Activated CD4-positive, alpha-beta memory T cell treated with anti-CD3 and anti-CD28 coated beads, Interleukin-2, amount 10 ng/mL, durations not matched to agents 7 days and 5 days (primary cell): ENCODE measurements at places on chromosomes 13 and 19. TPM values are rescaled to one million over a fixed set of nuclear protein-coding genes. Genes with fewer than 3 reads are reported as not detected.

GRCh38 chr19:12783291-12783848 lies 7.9 kb upstream of the JUNB start:
- no peak overlapping the region for H3K27ac ChIP-seq
- peak overlapping the region; percentile 87 for H3K4me3 ChIP-seq
- DNase-seq: peak; percentile 65
- H3K36me3 ChIP-seq: no peaks in the 10 kb centered on the region
- no peaks in the 10 kb centered on the region for H3K27me3 ChIP-seq
- peaks cover 46% of the 10 kb centered on the region for H3K4me1 ChIP-seq

DNA sequence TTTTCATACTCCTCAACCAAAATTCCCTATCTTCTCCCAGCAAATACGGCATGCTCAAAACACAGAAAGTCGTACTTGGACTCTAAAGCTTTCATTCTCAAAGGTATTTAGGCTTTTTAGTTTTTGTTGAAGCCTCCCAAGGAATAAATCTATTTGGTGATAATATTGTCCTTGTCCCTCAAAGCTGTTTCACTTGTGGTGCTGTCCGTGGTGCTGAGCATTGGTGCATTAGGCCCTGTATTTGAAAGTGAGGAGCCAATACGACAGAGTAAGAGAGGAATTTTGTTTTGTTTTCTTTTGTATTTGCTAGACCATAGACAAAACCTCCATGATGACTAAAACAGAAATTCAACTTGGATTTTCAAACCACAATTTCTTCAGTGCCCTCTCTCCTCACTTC lies 3.2 kb upstream of the LGALS13 start:
- no peak overlapping the region for H3K4me3 ChIP-seq
- H3K27ac ChIP-seq: no peak overlapping the region
- no peaks in the 10 kb centered on the region for H3K4me1 ChIP-seq
- H3K27me3 ChIP-seq: peaks cover 24% of the 10 kb centered on the region

- no peak for DNase-seq
- H3K4me3 ChIP-seq: no peak overlapping the region
- no peak overlapping the region for H3K27ac ChIP-seq
- no peaks in the 10 kb centered on the region for H3K27me3 ChIP-seq
- H3K36me3 ChIP-seq: peaks cover 24% of the 10 kb centered on the region
- H3K4me1 ChIP-seq: peaks cover 22% of the 10 kb centered on the region
Measured at GRCh38 chr13:32409001-32409313, 19.0 kb downstream of the N4BP2L1 start.

DNA sequence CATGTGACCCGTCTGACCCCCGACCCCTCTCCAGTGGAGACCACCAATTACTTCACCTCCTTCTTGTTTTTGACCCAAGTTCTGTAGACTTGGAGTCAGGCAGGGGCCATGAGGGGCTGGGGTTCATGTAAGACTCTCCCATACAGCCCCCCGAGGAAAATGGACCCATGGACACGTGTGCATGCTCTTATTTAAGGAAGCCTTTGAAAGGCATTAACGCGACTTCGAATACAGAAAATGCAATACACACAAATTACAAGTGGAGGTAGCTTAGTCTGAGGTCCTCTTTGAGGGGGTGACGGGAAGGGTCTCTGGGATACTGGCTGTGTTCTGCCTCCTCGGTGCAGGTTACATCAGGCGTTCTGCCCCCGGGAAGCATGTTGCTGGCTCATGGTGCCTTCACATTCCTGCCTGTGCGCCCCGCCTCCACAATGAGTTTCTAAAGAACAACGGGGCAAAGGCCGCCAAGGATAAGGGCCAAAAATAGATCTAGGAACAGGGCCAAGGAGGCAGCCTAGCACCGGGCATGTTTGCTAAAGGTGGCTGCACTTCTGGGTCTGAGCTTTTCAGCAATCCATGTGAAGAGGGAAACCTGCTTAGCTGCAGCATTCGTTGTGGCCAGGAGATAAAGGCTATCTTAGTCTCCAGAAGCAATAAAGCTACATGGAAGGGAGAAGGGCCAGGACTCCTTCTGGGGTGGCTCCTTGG lies 54.5 kb downstream of the RAB20 start:
- no peak overlapping the region for H3K27ac ChIP-seq
- peaks cover 4% of the 10 kb centered on the region for H3K4me1 ChIP-seq

DNA sequence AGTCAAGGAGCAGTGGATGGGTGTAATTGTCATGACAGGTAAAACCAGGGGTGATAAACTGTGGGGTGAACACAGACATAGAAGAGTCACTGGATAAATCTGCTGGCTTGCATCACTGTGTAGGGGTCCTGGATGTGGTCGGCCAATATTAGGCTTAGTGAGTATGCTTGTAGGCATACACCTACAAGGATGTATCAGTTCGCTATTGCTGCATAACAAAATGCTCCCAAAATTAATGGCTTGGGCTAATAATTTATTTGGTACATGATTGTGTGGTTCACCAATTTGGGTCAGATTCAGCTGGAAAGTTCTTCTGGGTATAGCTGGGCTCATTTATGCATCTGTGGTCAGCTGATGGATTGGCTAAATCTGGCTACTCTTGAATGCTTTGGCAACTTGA lies 11.2 kb upstream of the EVI5L start:
- H3K4me1 ChIP-seq: peaks cover 25% of the 10 kb centered on the region
- H3K27me3 ChIP-seq: peaks cover 48% of the 10 kb centered on the region
- H3K27ac ChIP-seq: no peak overlapping the region
- DNase-seq: no peak
- no peak overlapping the region for H3K4me3 ChIP-seq
- H3K36me3 ChIP-seq: peaks cover 9% of the 10 kb centered on the region

- no peak overlapping the region for H3K4me3 ChIP-seq
- no peaks in the 10 kb centered on the region for H3K27me3 ChIP-seq
- H3K36me3 ChIP-seq: peaks cover 16% of the 10 kb centered on the region
- no peak for DNase-seq
Measured at GRCh38 chr13:46687810-46688209, 109.2 kb downstream of the ESD start.

- H3K4me1 ChIP-seq: peaks cover 25% of the 10 kb centered on the region
- no peaks in the 10 kb centered on the region for H3K36me3 ChIP-seq
- no peak for DNase-seq
- H3K27ac ChIP-seq: no peak overlapping the region
- H3K4me3 ChIP-seq: no peak overlapping the region
Measured at GRCh38 chr19:45663800-45664199, 4.2 kb upstream of the GIPR start.

- H3K27ac ChIP-seq: no peak overlapping the region
- no peak for DNase-seq
- peaks cover 70% of the 10 kb centered on the region for H3K36me3 ChIP-seq
- no peaks in the 10 kb centered on the region for H3K27me3 ChIP-seq
Measured at GRCh38 chr19:18865106-18865972, 30.6 kb downstream of the CERS1 start.

GRCh38 chr13:26821672-26822071 lies 61.1 kb upstream of the GPR12 start:
- no peaks in the 10 kb centered on the region for H3K4me1 ChIP-seq
- peaks cover 5% of the 10 kb centered on the region for H3K27me3 ChIP-seq
- no peaks in the 10 kb centered on the region for H3K36me3 ChIP-seq
- H3K27ac ChIP-seq: no peak overlapping the region
- H3K4me3 ChIP-seq: no peak overlapping the region

- no peak for DNase-seq
- peaks cover 80% of the 10 kb centered on the region for H3K36me3 ChIP-seq
- no peak overlapping the region for H3K27ac ChIP-seq
- peaks cover 30% of the 10 kb centered on the region for H3K4me1 ChIP-seq
Measured at GRCh38 chr13:19759669-19760068, 23.1 kb downstream of the PSPC1 start.

GRCh38 chr13:33683376-33683775 lies 134.6 kb upstream of the RFC3 start:
- H3K4me1 ChIP-seq: peaks cover 24% of the 10 kb centered on the region
- no peaks in the 10 kb centered on the region for H3K27me3 ChIP-seq
- no peak for DNase-seq

Gene CCDC8
- not detected for total RNA-seq

Gene DIAPH3
- 23.2 TPM for total RNA-seq

Gene CDX2
- total RNA-seq: not detected

Gene CARS2
- total RNA-seq: 53.5 TPM

Gene GJB2
- 5.6 TPM for total RNA-seq

Gene CYP4F2
- not detected for total RNA-seq

Gene ADGRE3
- total RNA-seq: not detected
